ENCODE measurements at places on chromosomes 12 and 14.

GRCh38 chr12:78470354-78471195 lies 394.0 kb upstream of the SYT1 start:
- peak; percentile 58 for DNase-seq

GRCh38 chr12:46473634-46474329 lies 101.2 kb upstream of the SLC38A2 start:
- DNase-seq, result peak; percentile 57

DNA sequence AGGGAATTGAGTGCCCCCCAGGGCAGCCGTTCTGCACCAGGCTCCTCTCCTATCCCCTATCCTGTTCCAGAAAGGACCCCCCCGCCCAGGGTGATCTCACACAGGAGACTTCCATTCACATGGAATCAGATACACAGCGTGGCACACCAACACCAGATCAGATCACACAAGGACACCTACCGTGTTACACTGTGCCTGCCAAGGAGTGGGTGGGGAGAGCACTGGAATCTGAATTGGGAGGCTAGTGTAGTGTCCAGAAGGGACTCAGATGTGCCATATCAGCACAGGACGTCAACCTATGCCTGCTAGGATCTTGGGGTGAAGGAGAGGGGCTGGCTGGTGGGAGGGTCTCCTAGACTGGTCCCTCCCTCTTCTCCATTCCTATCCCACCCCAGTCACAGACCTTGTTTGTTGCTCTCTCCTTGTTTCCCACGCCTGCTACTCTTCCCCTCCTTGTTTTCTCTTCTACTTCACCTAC lies 2.3 kb downstream of the PTMS start:
- no peak for DNase-seq

GRCh38 chr12:112307317-112308011 lies 74.8 kb downstream of the HECTD4 start:
- DNase-seq, result no peak

GRCh38 chr14:61225344-61225743 lies 55.8 kb downstream of the TMEM30B start:
- no peak for DNase-seq

- DNase-seq, result no peak
These were observed 600 bp downstream of the PNN start for GRCh38 chr14:39175445-39176262.

- no peak for DNase-seq
These were observed 35.5 kb downstream of the ANO2 start for GRCh38 chr12:5909560-5909959.

DNA sequence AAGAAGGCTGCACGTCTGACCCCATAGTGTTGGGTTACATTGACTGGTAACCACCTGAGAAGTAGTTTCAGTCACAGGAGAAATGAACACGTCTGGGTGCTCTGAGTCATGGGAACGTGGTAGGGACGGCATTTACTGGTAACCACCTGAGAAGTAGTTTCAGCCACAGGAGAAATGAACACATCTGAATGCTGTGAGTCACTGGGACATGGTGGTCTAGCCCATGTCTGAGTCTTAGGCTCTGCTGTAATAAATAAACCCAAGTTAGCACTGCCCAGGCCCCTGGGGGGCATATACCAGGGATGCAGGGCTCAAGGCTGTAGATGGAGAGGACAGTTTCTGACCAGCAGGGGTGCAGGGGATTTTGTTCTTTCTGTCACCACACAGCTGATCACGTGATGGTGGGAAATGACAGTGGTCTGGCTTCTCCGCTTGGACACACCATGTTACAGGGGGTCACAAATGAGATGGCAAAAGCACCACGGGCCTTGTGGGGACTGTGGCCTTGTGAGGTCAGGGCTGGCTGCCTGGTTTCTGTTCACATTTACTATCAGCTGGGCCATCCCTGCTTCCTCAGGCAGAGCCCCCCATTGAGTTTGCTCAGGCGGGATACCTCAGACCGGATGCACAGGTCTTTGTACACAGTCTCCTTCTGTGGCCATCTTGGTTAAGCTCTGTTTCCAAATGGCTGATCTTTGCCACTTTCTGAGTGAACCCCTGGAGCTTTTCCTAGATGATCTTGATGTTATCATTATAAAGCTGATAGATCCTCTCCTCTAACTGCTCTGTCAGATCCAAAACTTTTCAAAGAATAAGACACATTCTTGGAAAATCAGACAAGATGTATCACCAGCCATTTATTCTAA lies 9.8 kb upstream of the C12orf42 start:
- no peak for DNase-seq

DNA sequence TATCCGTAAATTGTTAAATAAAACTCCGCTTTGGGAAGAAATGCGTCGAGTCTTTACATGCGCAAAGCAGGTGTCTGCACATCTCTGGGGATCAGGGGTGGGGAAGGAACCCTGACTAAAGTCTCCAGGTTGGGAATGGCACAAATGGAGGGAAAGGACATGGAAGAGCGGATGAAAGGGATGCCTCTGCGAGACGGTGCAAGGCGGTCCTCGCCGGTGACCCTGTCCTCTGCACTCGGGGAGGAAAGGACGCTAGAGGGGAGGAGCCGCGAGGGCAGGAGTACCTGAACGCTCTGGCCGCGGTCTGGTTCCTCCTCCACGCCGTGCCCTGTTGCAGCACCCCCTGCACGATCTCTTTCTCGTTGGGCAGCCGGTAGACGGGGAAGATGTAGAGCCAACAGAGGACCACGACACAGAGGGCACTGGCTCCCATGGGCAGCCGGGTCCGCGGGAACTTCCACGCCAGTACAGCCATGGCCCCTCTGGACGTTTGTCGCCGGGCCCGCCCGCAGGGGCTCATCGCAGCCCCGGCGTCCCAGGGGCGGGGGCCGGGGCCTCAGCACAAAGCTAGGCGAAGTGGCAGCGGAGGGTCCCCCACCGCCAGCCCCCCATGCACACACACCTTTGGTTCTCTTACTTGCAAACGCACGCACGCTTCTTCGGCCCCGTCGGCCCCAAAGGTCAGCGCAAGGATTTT lies 646 bp downstream of the ST8SIA1 start:
- peak; percentile 28 for DNase-seq

GRCh38 chr12:38157274-38157932 lies 159.2 kb upstream of the ALG10B start:
- no peak for DNase-seq

- DNase-seq, result no peak
These were observed 207.4 kb downstream of the TMEM132D start for GRCh38 chr12:129696405-129696804.

GRCh38 chr12:119528241-119528640 lies 65.3 kb upstream of the TMEM233 start:
- no peak for DNase-seq

DNA sequence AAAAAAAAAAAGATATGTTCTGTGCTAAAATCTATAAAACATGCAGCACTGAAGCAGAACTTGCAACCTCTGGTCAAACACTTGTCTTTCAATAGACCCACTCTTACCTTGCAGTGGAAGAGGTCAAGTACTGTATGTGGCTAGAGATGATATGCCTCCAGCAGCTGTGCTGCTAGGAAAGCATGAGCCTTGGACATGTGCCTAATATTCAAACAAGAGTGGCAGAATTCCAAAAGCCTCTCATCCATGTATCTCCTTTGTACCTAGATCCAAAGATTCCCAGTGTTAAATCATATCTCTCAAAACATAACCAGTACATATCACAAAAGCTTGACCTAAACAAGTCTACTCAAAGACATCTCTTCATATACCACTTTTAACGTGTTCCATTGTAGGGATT lies 105.0 kb upstream of the CPNE8 start:
- no peak for DNase-seq

GRCh38 chr14:69705706-69706105 lies 61.2 kb upstream of the SRSF5 start:
- no peak for DNase-seq

DNA sequence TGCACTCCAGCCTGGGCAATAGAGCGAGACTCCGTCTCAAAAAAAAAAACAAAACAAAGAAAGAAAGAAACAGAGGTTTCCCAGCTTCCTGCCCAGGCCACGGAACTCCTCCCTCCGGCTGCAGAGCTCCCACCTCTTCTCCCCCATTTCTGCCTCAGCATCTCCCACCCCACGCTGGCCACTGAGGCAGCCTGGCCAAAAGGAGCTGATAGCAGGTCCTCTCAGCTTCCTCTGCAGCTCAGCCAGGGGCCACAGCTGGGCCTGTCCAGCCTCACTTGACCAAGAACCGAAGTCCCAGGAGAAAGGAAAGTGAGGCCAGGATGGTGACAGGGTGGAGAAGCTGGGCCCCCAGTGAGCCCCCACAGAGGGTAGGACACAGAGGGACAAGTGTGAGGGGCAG lies 33.4 kb upstream of the CD9 start:
- DNase-seq, result no peak

- DNase-seq, result no peak
These were observed 38.3 kb downstream of the GYS2 start for GRCh38 chr12:21566223-21566906.

DNA sequence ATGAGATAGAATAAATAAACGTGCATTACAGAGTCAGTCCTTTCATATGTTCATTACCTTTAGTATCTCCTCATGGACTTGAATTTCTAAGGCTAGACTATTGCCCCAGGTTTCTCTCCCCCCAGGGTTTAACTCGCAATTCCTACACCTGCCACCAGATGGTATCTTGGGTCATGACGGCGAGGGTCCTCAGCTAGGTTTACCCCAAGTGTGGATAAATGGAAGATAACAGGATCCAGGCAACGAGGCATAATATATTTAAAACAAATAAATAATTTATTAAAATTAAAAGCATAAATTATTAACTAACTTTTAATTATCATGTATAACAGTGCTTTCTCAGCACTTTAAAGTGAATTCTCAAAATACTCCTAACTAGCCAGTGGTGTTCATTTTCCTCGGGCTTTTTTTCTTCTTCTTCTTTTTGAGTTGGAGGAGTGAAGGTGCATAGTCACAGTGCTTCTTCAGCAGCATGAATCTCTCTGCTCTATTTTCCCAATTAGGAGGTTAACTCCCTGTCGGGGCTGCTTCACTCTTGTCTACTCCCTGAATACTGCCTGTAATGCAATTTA lies 243.5 kb upstream of the CAND1 start:
- peak; percentile 37 for DNase-seq

- no peak for DNase-seq
These were observed 271.8 kb downstream of the AEBP2 start for GRCh38 chr12:19710811-19711793.
